ENCODE measurements at places on chromosomes 3 and 15.

DNA sequence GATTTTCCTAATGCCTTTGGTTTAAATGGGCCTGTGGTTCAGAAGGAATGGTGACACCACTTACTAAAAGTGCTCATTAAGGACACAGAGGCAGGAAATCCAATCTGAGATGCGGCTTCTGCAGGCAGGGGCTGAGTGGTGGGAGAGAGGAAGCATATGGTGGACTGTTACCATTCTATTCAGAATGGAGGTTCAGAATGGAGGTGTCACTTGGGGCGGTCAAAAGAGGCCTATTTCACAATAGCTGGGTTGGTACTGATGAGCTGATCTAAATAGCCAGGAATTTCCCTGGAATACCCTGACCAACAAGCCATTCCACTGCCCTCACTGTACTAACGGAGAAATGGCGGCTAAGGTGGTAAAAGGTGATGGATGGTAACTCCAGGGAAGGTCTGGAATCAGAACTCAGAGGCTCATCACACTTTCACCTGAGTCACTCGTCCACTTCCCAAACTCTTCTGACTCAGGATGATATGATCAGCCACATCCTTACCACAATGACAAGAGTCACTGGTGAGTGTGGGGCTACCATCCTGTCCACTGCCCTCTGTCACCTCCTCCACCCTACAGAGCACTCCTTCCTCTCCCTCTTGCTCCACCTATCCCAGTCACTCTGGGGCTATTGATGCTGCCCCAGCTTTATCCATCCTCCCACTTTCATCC lies 15.7 kb downstream of the RFT1 start:
- no peak for DNase-seq

DNA sequence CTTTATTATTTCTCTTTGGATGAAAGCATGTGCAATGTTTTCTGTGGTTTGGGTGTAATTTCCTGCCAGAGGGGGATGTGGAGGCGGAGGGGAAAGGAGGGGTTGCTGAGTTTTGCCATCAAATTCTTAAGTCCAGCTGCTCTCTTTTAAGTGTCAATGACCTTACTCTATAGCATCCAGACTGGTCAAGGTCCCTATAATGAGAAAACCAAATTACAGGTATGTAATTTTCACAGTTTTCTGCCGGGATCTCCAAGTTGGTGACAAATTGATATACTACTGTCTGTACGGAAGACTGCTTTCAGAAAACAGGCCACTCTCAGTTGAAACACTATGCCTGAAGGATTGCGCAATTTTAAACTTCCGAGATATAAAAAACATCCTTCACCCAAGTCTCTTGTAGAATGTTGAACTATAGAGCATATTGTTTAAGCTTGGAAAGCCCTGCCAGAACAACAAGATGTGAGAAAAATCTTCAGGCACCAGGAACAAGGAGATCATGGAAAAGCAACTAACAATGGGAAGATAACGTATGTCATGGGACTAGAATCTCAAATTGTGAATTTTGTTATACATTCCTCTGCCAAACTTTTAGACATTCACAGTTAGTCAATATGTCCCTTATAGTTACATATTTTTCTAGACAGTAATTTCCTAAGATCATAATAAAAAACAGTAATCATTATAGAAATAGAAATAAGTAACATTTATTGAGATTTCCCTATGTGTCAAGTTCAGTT lies 300.7 kb upstream of the SATB1 start:
- DNase-seq = no peak

GRCh38 chr15:73924171-73924921 lies 1.9 kb upstream of the LOXL1 start:
- DNase-seq = no peak

GRCh38 chr3:63689285-63689684 lies 36.8 kb downstream of the SNTN start:
- no peak for DNase-seq

DNA sequence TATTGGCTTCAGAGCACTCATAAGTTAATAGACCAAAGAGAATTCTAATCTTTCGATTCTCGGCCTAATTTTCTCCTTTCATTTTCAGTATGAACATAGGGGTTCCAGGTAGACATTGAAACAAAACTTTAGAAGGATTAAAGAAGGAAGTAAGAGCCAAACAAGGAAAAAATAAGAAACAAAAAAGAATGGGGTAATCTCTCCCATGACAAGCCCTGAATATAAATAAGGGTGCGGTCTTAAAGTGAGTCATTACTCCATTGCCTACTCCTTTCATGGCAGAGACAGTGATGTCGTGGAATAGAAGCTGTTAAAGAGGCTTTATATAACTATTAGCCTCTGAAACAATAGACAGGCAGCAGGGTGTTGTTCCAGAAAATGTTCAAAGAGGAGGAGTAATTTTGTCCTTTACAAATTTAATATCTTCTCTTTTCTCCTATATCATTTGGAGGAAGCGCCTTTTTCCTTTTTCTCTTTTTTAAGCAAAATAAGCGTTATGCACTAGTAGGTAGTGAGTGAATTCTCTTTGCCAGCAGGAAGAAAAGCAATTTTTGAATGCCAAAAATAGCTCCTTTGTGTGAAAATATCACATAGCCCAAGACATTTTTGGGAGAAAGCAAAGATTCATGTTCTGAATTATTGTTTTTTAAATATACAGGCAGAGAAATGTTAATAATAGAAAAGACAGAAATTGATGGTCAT lies 607.9 kb upstream of the KCNMB2 start:
- DNase-seq = no peak

DNA sequence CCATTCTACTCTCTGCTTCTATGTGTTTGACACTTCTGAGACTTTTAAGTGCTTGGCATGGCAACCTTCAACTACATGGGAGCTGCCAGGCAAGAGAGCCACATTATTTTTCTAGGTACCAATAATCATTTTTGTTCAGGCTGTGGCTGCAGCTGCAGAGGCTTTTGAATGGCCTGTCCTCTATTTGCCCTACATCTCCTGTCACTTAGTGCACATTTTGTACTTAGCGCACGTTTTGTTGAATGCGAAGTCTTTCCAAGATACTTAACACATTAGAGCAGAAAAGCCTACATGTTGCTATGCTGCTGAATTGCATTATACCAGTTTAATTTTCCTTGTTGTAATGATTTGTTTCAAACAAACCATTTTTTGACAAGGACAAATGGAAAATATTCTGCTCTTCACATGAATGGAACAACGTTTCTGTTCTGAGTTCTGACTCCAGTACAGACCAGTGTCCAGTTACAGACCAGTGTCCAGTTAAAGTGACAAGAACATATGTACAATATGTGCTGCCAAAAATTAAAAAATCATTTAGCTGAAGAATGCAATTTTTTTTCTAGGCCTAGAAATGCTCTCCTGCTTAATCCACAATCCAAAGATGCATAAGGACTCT lies 113.9 kb downstream of the ABI3BP start:
- no peak for DNase-seq

DNA sequence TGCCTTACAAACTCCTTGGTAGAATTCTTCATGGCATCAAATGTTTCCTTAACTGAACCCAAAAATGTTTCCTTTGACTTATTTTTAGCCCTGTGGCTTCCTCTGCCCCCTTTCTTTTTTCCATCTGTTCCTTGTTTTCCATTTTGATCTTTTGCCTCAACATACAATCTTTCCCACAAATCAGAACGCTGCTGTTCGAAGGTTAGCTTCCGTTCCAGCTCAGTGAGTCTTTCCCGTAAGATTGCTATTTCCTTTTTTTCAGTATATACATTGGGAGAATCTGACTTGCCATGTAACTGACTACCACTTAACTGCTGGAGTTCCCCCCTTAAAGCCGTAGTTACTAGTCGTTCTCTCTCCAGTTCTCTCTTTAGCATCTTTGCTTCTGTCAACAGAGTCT lies 41.2 kb downstream of the PIGB start:
- DNase-seq = no peak

DNA sequence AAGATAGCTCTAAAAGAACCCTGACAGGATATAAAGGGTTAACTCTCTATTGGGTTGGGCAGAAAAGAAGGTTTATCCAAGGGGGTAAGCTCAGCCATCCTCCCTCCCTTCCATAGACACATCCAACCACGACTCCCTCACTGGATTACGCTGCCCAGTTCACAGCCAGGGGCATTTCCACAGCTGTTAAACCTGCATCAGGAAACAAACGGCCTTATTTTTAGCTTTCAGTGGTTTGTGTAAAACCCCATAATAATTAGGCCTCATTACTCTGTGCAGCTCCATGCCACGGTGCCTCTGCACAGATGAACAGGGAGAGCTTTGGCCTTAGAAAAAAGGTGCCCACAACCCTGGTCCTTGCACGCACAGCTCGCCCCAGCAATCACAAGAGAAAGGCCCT lies 110.6 kb downstream of the GABRB3 start:
- DNase-seq = no peak

DNA sequence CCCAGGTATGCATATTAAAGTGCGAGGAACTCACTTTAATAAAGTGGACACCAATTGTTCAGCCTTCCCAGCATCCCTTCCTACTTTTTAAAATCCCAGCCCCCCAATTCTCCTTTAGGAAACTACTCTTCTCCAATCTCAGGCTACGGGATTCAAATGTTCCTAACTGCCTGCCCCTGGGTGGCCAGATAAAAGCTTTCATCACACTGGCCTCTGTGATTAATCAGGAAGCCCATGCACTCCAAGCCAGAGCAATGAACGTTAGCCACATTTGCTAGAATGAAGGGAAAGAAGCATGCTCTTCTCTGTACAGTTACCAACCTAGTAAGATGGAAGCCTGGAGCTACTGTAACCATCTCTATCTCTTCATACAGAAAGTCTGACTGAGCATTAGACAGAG lies 250.3 kb upstream of the UBE2E2 start:
- no peak for DNase-seq

DNA sequence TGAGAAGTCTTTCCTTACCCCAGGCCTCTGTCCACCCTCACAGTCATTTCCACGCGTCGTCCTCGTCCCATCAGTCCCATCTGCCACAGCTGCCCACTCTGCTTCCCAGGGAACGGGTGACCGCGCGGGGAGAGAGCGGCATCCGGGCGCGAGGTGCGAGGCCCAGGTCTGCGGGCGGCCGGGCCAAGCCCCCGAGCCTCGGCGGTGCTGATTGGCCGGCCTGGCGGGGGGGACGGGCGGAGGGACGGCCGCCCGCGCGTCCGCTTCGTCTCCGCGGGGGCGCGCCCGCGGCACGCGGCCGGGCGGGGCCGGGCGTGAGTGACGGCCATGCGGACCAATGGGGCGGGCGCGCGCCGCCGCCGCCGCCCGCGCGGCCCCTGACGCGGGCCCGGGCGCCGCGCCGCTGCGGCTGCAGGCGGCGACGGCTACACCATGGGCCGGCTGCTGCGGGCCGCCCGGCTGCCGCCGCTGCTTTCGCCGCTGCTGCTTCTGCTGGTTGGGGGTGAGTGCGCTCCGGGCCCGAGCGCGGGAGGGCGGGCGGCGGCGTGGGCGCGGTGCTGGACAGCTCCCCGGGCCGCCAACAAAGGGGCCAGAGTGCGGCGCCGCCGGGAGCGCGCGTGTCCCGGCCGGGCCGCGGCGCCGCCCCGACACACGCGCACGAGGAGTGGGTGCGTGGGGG lies at the start of gene PODXL2:
Gene PODXL2 (plus strand): TSS at position 398 of the 679 bp plus-strand sequence. CDS start 35 bp downstream, at position 433.
- peak; percentile 22 for DNase-seq

DNA sequence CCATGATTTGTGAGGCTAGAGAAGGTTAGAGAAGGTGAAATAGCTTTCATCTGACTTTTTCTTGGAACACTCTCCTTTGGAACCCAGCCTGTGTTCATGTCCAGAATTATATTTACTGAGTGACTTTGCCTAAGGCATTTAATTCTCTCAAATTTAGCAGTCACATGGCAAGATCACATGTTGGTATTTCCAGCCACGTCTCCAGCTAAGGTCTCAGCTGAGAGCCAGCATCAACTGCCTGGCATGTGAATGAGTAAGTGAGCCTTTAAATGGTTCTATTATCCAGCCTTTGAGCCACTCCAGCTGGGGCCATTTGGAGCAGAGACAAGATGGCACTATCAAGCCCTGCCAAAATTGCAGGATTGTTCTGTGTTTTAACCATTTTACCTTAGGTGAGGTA lies 130.2 kb upstream of the SGO1 start:
- no peak for DNase-seq

- no peak for DNase-seq
Measured at GRCh38 chr15:56758770-56759449, 25.6 kb upstream of the ZNF280D start.

GRCh38 chr3:1103525-1103924 lies 10.7 kb downstream of the CNTN6 start:
- no peak for DNase-seq

DNA sequence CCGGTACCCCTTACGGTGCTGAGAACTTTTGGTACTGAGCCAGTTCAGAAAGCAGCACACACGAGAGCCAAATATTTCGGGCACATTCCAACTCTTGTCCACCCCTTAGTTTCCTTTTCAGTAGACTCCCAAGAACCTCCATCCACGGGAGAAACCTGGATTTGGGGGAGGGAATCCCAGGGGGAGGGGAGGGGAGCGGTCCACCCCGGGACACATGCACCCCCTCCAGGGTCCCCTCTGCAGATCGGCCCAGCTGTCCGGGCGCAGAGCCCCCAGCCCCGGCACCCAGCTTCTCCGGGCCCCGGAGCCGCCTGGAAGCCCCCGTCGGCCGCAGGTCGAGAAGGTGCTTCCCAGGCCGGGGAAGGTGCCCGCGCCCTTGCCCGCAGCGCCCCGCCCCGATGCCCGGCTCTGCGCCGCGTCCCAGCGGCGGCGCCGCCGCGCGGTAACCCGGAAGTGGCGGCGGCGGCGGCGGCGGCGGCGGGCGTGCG lies 455 bp upstream of the ABHD17C start:
- peak; percentile 43 for DNase-seq

DNA sequence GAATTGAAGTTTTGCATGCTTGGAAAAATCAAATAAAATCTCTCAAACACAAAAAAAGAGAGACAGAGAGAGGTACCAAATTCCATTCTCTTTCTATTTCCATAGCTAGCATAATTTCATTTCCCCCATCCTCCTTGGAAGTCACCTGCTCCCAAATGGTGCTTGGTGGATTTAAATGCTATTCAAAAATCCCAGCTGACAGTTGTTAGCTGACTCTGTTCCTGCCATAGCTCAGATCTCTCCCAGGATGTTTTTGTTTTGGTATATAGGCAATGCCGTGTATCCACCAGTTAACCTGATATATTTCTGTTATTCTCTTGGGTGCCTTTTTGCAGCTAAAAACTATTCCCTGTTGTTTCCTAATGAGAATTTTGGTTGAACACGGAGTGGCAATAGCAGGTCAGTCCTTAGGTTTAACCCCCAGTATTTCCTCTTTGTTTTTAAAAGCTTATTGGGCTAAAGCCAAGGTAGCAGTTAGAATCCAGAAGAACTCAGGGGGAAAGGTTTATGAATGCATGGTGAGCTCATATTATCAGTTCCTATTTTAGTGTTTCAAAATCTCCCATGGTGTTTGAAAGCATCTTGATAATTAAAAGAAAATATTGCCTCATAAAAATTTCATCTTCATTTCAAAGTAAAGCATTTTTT lies 240.0 kb upstream of the GBE1 start:
- no peak for DNase-seq

DNA sequence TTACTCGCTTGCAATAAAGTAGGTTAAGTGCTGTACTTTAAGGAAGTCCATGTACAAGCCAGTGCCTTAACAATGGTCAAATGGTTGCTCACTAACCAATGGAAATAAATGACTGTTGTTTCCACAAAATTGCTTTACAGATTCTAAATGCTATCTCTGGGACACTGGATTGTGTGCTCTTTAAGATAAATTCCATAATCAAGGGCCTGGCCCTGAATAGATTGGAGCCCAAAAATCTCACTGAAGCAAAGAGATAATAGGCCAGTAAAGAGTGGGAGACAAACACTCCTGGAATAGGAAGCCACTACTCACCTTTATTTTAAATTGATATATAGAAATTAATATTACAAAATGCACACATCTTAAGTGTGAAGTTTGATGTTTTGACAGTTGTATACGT lies 62.4 kb upstream of the GOLGA6B start:
- no peak for DNase-seq

Measured in activated gamma-delta T cell (primary cell).